Epithelial cell of proximal tubule (primary cell): ENCODE measurements at places on chromosomes 3 and 15. TPM values are rescaled to one million over a fixed set of nuclear protein-coding genes. Genes with fewer than 3 reads are reported as not detected.

The ADAMTS7 gene
- total RNA-seq, result 7.7 and 10.5 TPM in 2 replicates

The SLC22A14 gene
- not detected in 2 replicates for total RNA-seq

The ZNF592 gene
- 8.2 and 8.6 TPM in 2 replicates for total RNA-seq

The IGSF10 gene
- total RNA-seq, result under 0.01 and 0.07 TPM in 2 replicates

The ZBTB47 gene
- 5.6 and 6.2 TPM in 2 replicates for total RNA-seq

The GASK1A gene
- total RNA-seq, result 1.1 and 1.2 TPM in 2 replicates

The NOX5 gene
- under 0.01 and 0.06 TPM in 2 replicates for total RNA-seq

The EID1 gene
- total RNA-seq, result 196 and 202 TPM in 2 replicates

The MITF gene
- total RNA-seq, result 40.0 and 59.7 TPM in 2 replicates

The MKRN3 gene
- total RNA-seq, result 0.81 TPM in 1 of 2 replicates, not detected in the other

The ZNF35 gene
- total RNA-seq, result 3.6 and 8.3 TPM in 2 replicates

The ONECUT1 gene
- not detected in 2 replicates for total RNA-seq

The GLDN gene
- not detected in 2 replicates for total RNA-seq

The UCN2 gene
- total RNA-seq, result 4.8 and 6.6 TPM in 2 replicates

The IGSF11 gene
- total RNA-seq, result 0.07 TPM in 1 of 2 replicates, not detected in the other

The GOLGA8J gene
- not detected in 2 replicates for total RNA-seq

The IMPG2 gene
- total RNA-seq, result under 0.01 TPM in 2 replicates

The VEPH1 gene
- total RNA-seq, result 3.7 and 20.7 TPM in 2 replicates

The NRROS gene
- 0.35 and 2.5 TPM in 2 replicates for total RNA-seq

The PCSK6 gene
- total RNA-seq, result 3.7 and 7.3 TPM in 2 replicates

The LIPH gene
- 1.8 and 1.9 TPM in 2 replicates for total RNA-seq

The AP2M1 gene
- 274 and 363 TPM in 2 replicates for total RNA-seq

The NR1I2 gene
- 0.14 and 0.69 TPM in 2 replicates for total RNA-seq

The FOXB1 gene
- not detected in 2 replicates for total RNA-seq

The CNTN3 gene
- total RNA-seq, result 0.46 and 2.9 TPM in 2 replicates

The WDR48 gene
- total RNA-seq, result 17.3 and 29.5 TPM in 2 replicates

The TRIM42 gene
- total RNA-seq, result not detected in 2 replicates

The TRIM71 gene
- 2.5 and 3.6 TPM in 2 replicates for total RNA-seq

The DNAJA4 gene
- 10.2 and 11.1 TPM in 2 replicates for total RNA-seq

The FBXO40 gene
- total RNA-seq, result not detected in 2 replicates

The GPR62 gene
- total RNA-seq, result not detected in 2 replicates

The TRAT1 gene
- total RNA-seq, result not detected in 2 replicates

The RTP3 gene
- not detected in 2 replicates for total RNA-seq

The REC114 gene
- not detected in 2 replicates for total RNA-seq

The OR5H14 gene
- not detected in 2 replicates for total RNA-seq

The RPSA gene
- total RNA-seq, result 2,720 and 3,068 TPM in 2 replicates
